Stimulated activated CD8-positive, alpha-beta memory T cell treated with anti-CD3 and anti-CD28 coated beads, Interleukin-4, amount 100 ng/mL, for 1 hour (primary cell): ENCODE measurements at places on chromosomes 4 and X.

DNA sequence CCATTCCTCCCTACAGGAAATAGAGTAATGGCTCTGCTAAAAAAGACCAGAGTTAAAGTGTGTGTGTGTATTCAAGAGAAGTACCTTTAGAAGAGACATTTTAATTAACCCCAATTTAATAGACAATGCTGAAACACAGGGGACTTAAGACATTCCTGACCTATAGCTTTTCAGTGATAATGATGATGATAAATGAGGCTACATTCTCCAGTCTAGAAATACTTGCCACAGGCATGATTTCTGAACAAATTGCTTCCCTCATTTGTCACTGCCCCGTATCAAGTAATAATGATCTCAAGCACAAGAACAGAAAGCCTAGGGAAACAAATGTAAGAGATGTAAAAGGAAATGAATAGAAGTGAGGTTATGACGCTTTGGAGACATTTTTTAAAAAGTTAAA is 117.1 kb downstream of the UNC5C start:
- no peak for DNase-seq

GRCh38 chrX:3520458-3520857 is 174.0 kb upstream of the MXRA5 start:
- no peak for DNase-seq

- DNase-seq = no peak
These were observed 47.5 kb upstream of the GALNT7 start for GRCh38 chr4:173121076-173121561.

GRCh38 chrX:114985967-114986592 is 31.3 kb downstream of the IL13RA2 start:
- no peak for DNase-seq

GRCh38 chrX:113001836-113002235 is 161.2 kb upstream of the AMOT start:
- DNase-seq = no peak

DNA sequence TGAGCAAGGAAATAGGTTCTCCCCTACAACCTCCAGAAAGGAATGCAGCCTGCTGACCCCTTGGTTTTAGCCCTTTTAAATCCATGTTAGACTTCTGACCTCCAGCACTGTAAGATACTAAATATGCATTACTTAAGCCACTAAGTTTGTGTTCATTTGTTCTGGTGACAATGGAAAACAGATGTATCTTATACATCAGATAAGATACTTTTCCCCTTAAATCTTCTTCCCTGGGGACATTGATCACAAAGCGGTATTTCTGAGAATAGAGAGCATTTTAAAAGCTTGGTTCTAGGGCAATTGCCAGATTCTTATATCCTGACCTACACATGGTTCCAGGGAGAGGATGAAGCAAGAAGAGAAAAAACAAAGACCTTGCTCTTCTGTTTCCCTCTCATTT is 6.5 kb upstream of the TMEM184C start:
- DNase-seq = no peak

DNA sequence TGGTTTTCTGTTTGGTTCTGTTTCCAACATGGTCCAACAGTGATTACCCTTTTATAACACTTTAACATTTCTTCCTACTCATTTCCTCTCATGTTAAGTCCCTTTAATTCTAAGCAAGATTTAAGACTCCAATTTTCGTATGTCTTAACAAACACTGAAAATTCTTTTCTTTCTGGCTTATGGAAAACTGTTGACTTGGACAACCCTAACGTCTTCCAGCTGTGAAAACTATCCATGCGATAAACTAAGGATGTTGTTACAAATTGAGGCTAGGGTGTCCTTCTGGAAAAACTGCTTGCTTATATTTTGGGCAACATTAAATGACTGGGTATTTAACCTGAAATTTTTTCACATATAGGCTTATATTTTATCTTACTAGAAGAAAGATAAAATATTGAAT is 33.9 kb upstream of the RTL3 start:
- DNase-seq = no peak

- no peak for DNase-seq
These were observed 45.3 kb downstream of the HMGB2 start for GRCh38 chr4:173288698-173289352.

DNA sequence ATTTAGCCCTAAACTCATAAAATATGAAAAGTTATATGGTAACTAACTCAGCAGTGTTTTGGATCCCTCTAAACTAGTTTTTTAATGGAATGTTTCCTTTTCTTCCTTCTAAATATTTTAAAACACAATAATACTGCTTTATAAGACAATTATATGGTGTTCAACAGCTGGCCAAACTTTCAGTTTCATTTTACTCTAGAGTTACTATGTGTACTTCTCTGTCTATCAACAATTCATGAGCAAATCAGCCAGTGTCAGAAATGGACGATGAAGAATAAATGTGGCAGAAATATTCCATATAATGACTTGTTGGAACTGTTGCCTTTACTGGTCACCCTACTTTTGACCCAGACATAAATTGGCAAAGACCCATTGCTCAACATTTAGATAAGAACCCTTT is 64.8 kb upstream of the CXXC4 start:
- DNase-seq = no peak

DNA sequence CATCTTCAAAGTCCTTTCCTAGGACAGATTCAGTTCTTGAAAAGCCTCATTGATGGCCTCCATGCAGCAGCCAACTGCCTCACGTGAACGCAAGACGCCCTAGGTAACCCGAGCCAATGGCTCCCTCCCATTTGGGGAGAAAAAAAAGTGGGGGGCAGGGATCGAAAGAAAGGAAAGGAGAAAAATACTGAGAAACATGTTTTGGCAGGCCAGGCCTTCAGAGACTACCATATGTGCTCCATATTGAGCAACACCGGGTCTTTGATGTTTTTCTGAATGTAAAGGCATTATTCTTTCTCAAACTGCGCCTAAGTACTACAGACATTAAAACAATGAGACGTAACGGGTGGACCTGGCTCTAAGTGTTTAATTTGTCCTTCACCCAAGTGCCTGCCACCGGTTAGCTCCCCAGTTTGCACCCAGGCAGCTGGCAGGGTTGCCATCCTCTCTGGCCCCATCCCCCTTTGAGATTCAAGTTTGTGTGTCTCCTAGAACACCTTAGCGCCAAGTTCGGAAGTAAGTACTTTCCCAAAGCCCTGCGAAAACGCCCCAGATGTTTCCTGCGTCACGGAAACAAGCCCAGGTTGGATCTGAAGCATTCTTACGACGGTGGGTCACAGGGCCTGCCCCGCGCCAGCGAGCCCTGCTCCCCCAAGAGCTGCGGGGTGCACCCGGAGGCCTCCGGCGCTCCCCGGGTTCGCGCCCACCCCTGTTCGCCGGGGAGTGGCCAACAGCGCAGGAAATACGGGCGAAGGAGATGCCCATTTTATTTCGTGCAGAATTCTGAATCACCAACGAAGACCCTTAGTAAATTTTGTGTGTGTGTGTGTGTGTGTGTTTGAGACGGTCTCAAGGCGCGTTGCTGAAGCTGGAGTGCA is 30.1 kb downstream of the HAND2 start:
- no peak for DNase-seq

DNA sequence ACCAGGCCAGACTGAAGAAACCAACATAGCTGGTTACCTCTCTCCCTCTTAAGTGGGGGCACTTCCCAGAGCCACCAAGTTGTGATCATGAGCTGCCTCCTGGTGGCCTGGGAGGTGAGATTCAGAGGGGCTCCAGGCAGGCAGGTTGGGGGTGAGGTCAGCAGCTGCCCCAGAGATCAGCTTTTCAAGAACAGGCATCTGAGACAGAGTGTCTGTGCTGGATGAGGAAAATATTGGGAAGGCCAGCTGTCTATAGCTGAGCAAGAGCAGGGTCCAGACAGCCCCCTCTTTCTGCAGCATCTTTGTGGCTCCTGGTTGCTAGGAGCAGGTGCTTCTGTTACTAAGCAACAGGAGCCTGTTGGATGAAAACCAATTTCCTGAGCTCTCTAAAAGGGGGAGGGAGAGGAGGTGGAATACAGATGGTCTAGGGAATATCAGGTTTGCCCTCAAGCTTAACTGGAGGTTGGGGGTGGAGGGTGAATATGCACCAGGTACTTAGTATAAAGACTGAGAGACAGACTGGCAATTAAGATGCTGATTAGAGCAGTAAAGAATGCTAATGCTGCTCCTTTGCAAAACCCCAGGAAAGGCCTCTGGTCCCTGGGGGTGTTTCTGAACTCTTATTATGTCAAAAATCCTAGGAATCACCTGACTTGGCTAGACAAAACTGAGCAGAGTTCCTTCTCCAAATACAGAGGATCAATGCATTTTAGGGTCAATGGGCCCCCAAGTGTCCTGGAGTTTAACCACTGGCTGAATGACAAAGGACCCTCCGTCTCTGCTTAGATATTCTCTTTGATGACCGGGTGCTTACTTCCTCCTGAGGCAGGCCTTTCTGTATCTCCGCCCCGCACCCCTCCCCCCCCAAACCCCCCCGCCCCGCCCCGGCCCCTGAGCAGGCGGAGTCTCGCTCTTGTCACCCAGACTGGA is 21.4 kb downstream of the ZCCHC13 start:
- DNase-seq = no peak

GRCh38 chrX:53547668-53548067 is 113.5 kb upstream of the HSD17B10 start:
- DNase-seq = no peak

DNA sequence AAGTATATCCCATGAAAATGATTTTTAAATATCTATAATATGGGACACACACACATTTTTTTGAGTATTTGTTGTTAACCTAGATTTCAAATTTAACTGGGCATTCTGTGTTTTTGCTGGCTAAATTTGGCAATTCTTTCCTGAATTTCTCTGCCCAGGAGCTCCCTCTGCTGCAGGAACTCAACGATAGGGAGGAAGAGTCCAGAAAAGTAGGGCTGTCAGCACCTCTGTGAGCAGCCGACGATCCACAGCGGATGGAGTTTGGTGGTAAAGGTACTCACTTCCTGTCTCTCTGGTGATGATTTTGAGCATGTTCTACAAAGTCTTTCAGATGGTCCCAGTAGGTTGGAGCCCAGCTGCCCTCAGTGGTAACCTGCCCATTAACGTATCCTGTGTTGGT is 23.1 kb upstream of the TMEM184C start:
- DNase-seq = no peak

DNA sequence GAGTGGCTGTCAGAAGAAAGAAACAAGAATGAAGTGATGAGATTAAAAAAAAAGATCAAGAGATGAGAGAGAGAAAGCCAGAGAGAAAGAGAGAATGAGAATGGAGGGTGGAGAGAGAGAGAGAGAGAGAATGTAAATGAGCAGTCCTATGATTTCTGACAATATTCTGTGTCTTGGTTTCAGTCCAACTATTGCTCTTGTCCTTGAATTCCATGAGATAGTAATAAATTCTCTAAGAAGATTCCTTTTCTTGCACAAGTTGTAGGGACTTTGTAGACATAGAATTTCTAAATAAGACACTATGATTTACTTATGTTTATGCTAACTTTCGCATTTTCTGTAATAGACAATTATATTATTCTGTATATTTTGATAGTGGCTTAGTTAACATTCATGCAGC is 149.6 kb upstream of the CTSO start:
- no peak for DNase-seq

GRCh38 chrX:147917700-147918695 is 6.3 kb downstream of the FMR1 start:
- DNase-seq = no peak

GRCh38 chr4:145734576-145735346 is 54.8 kb downstream of the C4orf51 start:
- no peak for DNase-seq

GRCh38 chr4:124288706-124289486 is 423.6 kb downstream of the ANKRD50 start:
- no peak for DNase-seq

DNA sequence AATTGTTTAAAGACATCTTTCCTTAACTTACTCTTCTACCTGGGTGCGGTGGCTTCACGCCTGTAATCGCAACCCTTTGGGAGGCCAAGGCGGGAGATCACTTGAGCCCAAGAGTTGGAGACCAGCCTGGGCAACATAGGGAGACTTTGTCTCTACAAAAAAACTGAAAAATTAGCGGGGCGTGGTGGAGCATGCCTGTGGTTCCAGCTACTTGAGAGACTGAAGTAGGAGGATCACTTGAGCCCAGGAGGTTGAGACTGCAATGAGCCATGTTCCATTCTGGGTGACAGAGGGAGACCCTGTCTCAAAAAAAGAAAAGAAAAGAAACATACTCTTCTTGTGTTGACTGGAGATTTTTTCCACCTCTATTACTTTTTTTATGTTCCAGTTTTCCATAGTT is 181.9 kb downstream of the RAPGEF2 start:
- DNase-seq = no peak

DNA sequence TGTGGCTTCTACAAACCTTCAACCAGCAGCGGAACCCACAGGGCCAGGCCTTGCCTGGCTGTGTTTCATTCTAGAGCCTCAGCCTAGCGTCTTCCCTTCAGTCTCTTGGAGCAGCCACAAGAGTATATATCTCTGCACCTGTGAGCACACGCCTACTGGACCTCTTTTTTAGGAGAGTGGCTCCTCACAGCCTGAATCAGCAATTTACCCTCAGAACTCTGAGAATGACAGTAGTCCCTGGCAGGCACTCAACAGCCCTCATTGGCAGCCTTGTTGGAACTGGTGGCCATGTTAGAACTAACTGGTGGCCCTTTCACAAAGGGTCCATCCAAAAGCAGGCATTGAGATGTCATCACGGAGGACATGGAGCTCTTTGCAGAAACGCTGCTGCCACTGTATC is 138.9 kb downstream of the BCOR start:
- no peak for DNase-seq

DNA sequence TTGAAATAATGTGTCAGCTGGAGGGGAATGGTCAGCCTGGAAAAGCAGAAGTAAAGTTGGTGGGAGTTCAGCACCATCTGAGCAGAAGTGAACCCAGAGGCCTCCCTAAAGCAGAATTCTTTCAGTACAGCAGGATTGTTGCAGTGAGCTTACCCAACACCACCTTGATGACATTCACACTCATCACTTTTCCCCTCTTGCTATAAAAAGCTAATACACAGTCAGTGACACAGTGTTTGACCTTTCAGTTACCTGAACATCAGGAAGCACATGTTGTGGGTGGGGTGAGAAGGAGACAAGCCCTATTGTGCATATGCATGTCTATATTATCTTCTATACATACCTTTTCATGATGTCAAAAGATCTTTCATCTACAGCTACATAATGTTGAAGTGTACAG is 624.7 kb upstream of the ZFP42 start:
- DNase-seq = no peak

DNA sequence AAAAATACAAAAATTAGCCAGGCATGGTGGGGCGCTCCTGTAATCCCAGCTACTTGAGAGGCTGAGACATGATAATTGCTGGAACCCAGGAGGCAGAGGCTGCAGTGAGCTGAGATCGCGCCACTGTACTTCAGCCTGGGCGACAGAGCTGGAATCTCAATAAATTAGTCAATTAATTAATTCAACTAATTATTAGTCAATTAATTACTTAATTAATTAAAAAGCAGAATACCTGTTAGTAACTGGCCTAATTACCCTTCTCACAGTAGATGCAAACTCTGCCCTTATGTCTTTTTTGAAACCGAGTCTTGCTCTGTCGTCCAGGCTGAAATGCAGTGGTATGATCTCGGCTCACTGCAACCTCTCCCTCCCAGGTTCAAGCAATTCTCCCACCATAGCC is 261.2 kb downstream of the ASMT start:
- no peak for DNase-seq

GRCh38 chrX:143935601-143936000 is 51.7 kb downstream of the UBE2NL start:
- DNase-seq = no peak

- DNase-seq = no peak
These were observed 40.6 kb upstream of the ANTXR2 start for GRCh38 chr4:80113615-80114014.
